ENCODE measurements at places on chromosomes 2 and 18. TPM values are rescaled to one million over a fixed set of nuclear protein-coding genes. Genes with fewer than 3 reads are reported as not detected.

The SULT1C4 gene
- polyA plus RNA-seq, result 21.7 TPM

The TMEM37 gene
- polyA plus RNA-seq, result 7.6 TPM

The FAM136A gene
- polyA plus RNA-seq, result 109 TPM

The FRZB gene
- 23.9 TPM for polyA plus RNA-seq

The LRRTM4 gene
- 8.5 TPM for polyA plus RNA-seq

The CLEC4F gene
- polyA plus RNA-seq, result not detected

The HADHB gene
- 189 TPM for polyA plus RNA-seq

The RND3 gene
- polyA plus RNA-seq, result 4.2 TPM

DNA sequence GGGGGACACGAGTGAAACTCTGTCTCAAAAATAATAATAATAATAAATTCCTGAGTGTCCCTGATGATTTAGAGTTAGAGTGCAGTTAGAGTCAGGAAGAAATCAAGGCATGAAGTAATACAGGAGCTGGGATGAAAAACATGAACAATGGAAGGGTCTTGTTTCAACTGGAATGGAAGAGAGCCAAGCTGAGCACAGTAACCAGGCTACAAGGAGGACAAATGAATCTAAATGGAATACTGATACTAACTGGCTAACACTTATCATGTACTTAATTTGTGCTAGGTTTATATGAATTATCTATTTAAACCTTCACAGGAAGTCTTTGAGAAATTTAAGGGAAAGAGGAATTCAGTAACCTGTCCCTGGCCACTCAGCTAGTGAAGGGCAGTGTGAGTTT, 38.8 kb upstream of the PSME4 start:
- no peaks in the 10 kb centered on the region for H3K27me3 ChIP-seq
- peak; percentile 22 for DNase-seq
- no peaks in the 10 kb centered on the region for H3K36me3 ChIP-seq
- H3K4me3 ChIP-seq, result no peak overlapping the region
- no peak overlapping the region for H3K27ac ChIP-seq
- no peaks in the 10 kb centered on the region for H3K4me1 ChIP-seq

GRCh38 chr2:167510071-167510759, 621.9 kb downstream of the XIRP2 start:
- H3K4me1 ChIP-seq, result peaks cover 5% of the 10 kb centered on the region
- H3K36me3 ChIP-seq, result no peaks in the 10 kb centered on the region

GRCh38 chr18:79070486-79070885, 1.3 kb downstream of the ATP9B start:
- no peak for DNase-seq
- H3K27ac ChIP-seq, result no peak overlapping the region
- H3K4me3 ChIP-seq, result peak overlapping the region; percentile 93
- no peaks in the 10 kb centered on the region for H3K27me3 ChIP-seq

DNA sequence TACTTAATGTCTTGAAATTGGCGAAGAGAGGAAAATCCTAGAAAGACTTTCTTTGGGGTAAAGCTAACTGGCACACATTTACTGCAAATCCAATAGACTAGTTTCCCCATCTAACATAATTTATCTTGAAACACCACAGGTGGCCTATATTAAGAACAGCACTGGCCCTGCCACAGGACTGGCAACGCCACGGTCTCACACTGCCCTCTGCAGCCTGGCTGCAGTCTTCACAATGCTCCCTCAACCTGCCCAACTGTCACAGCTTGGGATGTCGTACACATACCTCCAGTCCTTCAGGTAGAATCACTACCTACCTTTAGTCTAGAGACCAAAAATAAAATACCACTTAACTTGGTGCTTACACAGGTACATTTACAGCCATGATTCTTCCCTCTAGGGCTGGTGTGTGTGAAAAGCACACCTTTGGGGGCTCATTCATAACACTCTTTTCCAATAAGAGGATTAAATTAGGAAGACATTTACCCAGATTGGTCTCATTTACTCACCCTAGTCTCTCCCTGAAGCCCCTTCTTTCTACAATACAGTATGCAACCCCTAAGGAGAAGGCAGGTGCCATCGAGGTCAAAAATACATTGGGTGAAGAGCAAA, 222.2 kb downstream of the C1D start:
- no peaks in the 10 kb centered on the region for H3K4me1 ChIP-seq
- no peaks in the 10 kb centered on the region for H3K27me3 ChIP-seq
- H3K27ac ChIP-seq, result no peak overlapping the region

DNA sequence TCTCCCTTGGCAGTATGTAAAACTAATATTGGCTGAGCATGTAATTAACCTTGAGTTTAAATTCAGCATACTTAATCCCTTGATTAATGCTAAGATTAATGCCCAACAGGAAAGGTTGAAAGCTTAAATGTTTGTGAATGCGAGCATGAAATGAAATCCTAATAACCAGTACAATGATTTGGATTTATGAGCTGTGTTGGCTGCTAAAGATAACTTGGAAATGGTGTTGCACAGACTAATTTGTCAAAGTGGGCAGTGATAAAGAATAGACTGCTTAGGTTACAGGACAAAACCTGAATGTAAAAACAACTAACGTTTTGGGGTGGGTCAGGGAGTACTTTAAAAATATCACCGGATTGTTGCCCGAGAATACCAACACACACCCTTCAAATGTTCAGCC, 70.6 kb downstream of the MGAT5 start:
- no peaks in the 10 kb centered on the region for H3K27me3 ChIP-seq
- no peak overlapping the region for H3K4me3 ChIP-seq
- H3K4me1 ChIP-seq, result peaks cover 9% of the 10 kb centered on the region
- H3K27ac ChIP-seq, result no peak overlapping the region

GRCh38 chr2:207088276-207088675, 77.5 kb downstream of the KLF7 start:
- H3K27ac ChIP-seq, result no peak overlapping the region
- H3K27me3 ChIP-seq, result no peaks in the 10 kb centered on the region
- DNase-seq, result no peak

DNA sequence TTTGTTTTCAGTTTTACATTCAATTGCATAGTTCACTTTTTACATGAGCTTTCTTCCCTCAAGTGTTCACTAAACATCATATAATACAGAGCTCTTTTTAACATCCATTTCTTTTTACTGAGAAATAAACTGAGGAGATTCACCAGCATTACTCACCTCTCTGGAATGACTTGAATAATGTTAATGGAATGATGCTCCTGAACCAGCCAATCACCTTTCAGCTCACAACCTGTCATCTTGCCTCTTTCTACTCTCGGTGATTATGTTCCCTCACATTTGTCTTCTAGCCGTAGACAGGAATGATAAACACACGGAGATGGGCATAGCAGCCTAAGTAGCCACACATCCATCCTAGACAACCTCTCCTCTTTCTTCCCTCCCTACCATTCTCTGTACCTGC, 301.7 kb downstream of the PAX3 start:
- H3K27me3 ChIP-seq, result no peaks in the 10 kb centered on the region
- H3K4me1 ChIP-seq, result no peaks in the 10 kb centered on the region
- DNase-seq, result no peak
- no peaks in the 10 kb centered on the region for H3K36me3 ChIP-seq
- no peak overlapping the region for H3K27ac ChIP-seq

DNA sequence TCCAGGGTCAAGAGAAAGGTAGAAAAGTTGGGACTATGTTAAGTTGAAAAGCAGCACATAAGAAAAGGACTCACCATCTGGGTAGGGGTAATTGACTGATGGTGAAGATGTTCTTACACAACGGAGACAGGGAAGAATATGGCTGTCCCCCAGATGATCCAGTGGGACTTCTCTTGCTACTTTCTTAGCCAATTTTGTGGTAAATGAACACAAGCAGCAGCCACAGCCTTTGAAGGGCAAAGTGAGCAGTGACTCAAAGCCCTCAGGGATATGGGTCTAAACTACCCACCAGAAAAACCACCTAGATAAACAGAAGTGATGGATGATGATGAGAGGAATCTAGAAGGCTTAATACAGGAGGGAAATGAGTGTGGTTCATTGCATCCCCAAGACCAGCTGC, 65.8 kb upstream of the SLC9A2 start:
- H3K27me3 ChIP-seq, result no peaks in the 10 kb centered on the region
- no peaks in the 10 kb centered on the region for H3K4me1 ChIP-seq
- H3K27ac ChIP-seq, result no peak overlapping the region
- no peaks in the 10 kb centered on the region for H3K36me3 ChIP-seq
- no peak overlapping the region for H3K4me3 ChIP-seq

DNA sequence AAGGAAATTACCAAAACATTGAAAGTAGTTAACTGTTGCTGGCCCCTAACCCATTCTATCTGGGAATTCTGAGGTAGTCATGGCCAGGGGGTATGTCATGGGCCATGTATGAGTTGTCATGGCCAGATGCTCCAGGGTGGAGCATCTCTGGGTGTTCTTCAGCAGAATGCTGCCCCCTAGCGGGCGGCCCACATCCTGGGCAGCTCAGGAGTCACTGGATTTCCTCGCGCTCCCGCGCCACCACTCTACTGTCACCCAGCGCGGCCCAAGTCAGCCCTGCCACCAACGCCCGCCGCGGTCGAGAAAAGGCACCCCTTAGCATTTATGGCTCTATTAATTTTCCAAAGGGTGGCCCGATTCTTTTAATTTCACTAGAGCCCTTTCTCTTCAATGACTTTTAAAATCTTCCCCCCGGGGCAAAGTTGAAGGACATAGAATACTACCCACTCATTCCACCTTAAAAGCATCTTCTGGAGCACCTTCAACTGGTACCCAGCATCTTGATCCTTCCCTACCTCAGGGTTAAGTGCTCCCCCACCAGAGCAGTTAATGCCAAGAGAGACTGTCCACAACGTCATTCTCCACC, 41.6 kb downstream of the PKDCC start:
- H3K4me1 ChIP-seq, result peaks cover 7% of the 10 kb centered on the region
- no peaks in the 10 kb centered on the region for H3K36me3 ChIP-seq
- peak; percentile 59 for DNase-seq
- H3K4me3 ChIP-seq, result no peak overlapping the region
- no peak overlapping the region for H3K27ac ChIP-seq

GRCh38 chr2:128550389-128550788, 231.7 kb upstream of the HS6ST1 start:
- H3K27ac ChIP-seq, result no peak overlapping the region
- H3K27me3 ChIP-seq, result no peaks in the 10 kb centered on the region
- H3K4me3 ChIP-seq, result no peak overlapping the region

DNA sequence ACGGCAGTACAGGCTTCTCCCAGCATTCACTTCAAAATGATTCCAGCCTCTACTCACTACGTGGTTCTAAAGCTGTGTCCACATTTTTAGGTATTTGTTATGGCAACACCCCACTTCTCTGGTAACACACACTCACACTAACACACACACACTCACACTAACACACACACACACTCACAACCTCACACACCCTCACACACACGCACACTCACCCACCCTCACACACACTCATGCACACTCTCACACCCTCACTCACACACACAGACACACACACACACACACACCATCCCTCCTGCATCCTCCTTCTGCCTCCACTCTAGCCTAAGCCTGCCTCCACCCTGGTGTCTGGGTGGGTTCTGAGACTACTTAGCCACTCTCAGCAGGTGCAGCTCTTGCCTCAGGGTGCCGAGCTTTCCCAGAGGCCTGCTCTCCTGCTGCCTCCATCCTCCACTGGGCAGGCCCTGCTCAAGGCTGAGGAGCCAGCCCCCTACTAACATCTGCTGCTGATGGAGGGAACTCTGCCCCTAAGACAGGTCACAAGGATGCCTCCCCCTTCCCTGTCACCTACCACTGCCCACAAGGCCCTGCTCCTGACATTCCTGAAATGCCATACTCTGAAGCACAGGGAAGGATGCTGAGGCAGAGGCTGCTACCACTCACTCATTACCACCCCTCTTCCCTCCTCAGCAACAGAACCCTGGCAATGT, 63.9 kb downstream of the NCAPH start:
- no peak overlapping the region for H3K27ac ChIP-seq
- no peaks in the 10 kb centered on the region for H3K27me3 ChIP-seq
- H3K4me1 ChIP-seq, result no peaks in the 10 kb centered on the region
- no peaks in the 10 kb centered on the region for H3K36me3 ChIP-seq
- no peak for DNase-seq
- H3K4me3 ChIP-seq, result no peak overlapping the region

GRCh38 chr2:100978582-100979191, 23.4 kb upstream of the RPL31 start:
- H3K27me3 ChIP-seq, result no peaks in the 10 kb centered on the region
- no peaks in the 10 kb centered on the region for H3K36me3 ChIP-seq

- H3K27me3 ChIP-seq, result peaks cover 14% of the 10 kb centered on the region
- H3K36me3 ChIP-seq, result no peaks in the 10 kb centered on the region
- H3K4me1 ChIP-seq, result no peaks in the 10 kb centered on the region
- no peak overlapping the region for H3K4me3 ChIP-seq
- peak; percentile 81 for DNase-seq
These were observed 77.4 kb downstream of the DCDC2C start for GRCh38 chr2:3780477-3781402.

- H3K27me3 ChIP-seq, result no peaks in the 10 kb centered on the region
- H3K27ac ChIP-seq, result no peak overlapping the region
- H3K36me3 ChIP-seq, result no peaks in the 10 kb centered on the region
- no peak for DNase-seq
These were observed 27.4 kb upstream of the VRK2 start for GRCh38 chr2:58019229-58019628.

GRCh38 chr2:112731479-112731878, 10.7 kb downstream of the NT5DC4 start:
- H3K4me1 ChIP-seq, result no peaks in the 10 kb centered on the region
- no peaks in the 10 kb centered on the region for H3K36me3 ChIP-seq
- DNase-seq, result no peak

DNA sequence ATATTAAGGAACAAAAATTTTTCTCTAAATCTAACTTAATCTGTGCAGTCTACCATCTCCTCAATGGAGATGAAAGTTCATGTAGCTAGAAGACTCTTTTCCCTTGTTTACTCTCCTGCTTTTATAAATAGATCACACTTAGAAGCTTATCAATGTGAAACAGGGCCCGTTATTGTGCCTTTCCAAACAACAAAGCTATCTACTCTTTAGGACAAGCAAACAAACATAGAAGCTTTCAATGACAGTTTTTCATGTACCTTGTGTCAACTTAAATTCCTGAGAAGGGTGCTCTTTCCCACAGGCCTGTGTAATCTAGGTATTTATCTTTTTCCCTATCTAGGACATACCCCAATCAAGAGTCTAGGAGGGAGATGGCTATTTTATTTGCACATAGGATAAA, 247.8 kb upstream of the CWC22 start:
- no peaks in the 10 kb centered on the region for H3K36me3 ChIP-seq
- peaks cover 4% of the 10 kb centered on the region for H3K4me1 ChIP-seq
- no peak for DNase-seq
- no peak overlapping the region for H3K4me3 ChIP-seq
- H3K27ac ChIP-seq, result no peak overlapping the region
